ENCODE measurements at places on chromosomes 5 and 9.

DNA sequence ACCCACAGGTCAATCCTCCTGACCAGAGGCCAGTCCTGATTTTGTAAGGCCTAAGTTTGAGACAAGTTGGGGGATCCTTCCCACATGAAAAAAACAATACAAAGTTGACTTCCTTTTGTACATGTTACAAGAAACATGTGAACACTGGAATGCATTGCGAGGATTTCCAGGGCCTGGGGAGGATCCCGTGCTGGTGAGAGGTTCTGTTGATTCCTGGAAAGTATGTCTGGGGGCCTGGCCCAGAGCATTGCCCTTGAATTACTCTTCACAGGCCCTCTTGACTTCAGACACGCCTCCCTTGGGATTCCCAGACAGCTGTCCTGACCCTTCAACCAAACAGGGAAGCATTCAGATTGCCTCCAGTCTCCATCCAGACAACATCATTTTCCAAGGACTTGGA lies 234.2 kb upstream of the IRX2 start:
- no peak for DNase-seq

- no peak for DNase-seq
Measured at GRCh38 chr9:69571032-69571431, 101.1 kb downstream of the APBA1 start.

DNA sequence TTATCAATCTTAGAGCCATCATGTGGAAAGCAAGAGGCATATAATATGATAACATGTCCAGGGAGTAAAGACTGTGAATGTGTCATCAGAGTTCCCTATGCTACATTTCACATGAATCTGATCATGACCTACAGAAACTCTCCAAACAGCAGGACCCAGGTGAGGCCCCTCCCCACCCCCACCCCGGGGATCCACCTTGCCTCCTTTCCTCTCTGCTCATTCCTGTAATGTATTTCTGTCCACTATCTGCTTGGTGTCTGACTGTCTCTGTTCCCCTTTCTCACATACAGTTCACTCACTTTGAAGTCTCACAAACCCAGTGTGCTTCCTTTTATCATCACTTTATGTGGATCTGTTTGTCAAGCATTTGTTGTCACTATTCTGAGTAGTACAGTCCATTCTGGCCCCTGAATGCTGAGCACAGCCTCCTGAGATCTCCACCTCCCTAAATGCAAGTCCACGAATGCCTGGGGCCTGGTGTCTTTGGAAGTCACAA lies 76.4 kb upstream of the SMARCA2 start:
- DNase-seq: no peak

DNA sequence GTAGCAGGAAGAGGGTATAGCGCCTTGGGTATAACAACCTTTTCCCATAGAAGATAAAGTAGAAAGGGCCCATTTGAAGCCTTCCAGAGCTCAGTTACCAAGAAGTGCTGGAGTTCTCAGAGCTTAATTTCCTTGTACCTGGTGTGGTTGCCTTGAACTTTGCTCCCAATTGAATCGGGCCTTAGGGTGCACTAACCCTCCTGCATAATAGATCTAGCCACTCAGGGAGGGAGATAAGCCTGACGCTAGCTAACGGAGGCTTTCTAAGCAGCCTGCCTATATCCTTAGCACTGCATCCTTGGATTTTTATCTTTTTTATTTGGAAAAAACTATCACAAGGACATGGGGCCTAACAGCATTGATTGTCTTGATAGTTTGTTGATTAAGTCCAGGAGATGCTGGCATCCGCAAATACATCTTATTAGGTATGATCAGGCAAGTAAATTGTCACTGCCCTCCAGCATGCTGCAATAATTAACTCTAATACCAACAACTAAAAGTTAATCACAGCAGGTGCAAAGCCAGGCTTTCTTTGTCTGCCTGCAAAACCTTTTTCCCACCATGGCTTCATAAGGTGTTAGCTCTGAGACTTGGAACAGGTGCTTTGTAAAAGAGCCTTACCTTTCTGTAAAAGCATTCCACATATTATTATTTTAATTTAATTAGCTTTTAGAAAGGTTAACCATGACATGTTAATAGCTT lies 199.4 kb downstream of the SREK1 start:
- DNase-seq: no peak

GRCh38 chr9:95125652-95126051 lies 191.9 kb downstream of the FANCC start:
- DNase-seq: no peak

DNA sequence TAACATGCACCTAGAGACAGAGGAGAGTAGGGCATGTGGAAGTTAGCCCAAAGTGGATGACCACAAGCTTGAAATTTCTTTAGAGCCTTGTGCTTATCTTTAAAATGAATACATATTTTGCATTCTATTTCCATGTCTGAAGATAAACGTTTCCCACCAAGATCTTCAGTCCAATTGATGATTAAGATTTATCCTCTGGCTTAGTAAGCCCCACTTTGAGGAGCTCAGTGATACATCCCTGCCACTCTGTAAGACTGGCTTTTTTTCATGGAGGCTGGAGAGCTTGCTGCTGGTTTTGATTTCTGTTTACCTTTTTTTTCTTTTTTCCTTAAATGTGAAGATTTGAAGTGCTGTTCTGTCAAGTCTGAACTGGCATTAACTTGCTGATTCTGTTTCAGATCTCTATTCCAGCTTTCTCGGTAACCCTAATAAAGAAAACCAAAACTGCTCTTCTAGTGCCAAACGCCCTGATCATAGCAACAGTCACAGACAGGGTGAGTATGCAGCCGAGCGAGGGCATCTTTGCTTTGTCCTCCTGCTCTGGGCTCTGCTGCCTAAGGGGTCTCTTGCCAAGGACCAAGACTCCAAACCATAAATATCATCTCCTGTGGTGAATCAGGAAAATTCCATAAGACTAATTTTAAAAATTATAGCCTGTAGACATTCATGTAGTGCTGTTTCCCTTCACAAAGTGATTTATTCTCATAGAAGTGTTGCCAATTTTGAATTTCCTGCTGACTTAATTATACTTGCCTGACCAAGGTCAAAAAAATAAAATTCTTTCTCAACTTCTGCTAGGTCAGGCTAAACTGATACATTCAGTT lies 54.3 kb downstream of the GRAMD2B start:
- peak; percentile 42 for DNase-seq

GRCh38 chr9:34380511-34381315 lies 4.0 kb upstream of the MYORG start:
- peak; percentile 68 for DNase-seq

DNA sequence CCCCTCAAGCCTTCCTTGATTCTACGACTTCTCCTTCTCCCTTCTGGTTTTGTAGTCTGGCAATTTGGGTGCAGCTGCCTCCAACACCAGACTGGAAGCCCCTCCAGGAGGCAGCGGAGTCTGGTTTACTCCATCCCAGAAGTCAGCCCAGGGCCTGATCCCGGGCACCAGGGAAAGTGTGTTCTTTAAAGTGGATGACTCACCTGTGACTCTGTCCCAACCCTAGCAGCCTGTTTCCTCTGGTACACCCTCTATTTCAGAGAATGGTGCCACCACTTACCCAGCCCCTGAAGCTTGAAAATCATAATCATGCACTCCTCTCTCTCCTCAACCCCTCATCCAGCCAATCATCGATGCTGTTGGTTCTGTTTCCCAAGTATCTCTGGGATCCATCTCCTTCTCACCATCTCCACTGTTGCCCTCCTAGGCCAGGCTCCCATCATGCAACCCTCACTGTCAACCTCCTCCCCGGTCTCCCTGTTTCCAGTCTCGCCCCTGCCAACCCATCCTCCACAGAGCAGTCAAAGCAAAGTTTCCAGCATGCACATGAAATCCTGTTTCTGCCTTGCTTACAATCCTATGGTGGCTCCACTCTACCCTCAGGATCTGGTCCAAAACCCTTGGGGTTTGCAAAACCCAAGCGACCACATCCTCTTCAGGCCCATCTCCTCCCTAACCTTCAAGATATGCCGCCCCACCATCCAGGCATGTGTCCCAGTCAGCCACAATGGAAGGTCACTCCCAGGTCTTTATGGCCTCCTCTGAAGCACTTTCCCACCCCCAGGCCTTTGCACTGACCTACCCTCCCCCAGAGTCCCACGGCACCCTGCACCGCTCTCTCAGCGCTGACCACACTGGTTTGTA lies 10.5 kb downstream of the LHX6 start:
- no peak for DNase-seq

DNA sequence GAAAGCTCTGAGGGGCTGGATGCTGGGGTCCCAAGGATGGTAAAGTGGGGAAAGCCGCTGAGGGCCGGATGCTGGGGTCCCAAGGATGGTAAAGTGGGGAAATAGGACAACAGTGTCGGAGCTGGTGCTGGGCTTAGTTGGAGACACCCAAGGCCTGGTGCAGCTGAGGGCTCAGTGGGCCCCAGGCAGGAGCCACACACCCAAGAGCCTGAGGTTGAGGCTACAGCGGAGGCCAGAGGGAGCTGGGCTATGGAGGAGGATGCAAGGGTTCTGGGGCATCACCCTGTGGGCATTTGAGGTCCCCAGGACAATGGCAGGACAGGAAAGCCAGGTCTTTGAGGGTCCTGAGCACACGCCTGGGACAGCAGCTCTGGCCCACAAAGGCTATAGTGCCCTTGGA lies 19.1 kb upstream of the SLC9A3 start:
- DNase-seq: no peak

DNA sequence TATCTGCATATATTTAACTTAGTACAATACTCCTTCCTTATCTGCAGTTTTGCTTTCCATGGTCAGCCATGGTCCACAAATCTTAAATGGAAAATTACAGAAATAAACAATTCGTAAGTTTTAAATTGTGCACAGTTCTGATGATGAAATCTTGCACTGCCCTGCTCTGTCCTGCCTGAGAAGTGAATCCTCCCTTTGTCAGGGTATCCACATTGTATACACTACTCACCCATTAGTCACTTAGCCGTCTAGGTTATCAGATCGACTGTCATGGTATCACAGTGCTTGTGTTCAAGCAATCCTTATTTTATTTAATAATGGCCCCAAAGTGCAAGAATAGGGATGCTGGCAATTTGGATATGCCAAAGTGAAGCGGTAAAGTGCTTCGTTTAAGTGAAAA lies 8.3 kb upstream of the YTHDC2 start:
- no peak for DNase-seq

DNA sequence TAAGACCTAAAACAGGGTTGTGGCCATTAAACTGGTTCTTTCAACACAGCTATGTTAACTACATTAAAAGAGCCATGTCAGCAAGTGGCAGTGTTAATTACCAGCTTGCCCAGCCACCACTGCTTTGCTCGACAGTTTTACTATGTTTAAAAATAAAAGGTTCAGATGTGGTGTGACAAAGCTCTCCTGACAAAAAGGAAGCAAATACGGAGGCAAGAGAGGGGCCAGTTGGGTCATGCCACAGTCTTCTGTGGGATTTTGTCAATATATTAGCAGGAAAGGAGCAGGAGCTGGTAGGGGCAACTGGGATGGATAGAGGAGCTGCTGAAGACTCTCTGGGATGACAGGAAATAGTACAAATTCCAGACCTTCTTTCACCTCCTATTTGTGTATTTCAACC lies 113.5 kb upstream of the PCA3 start:
- peak; percentile 25 for DNase-seq

DNA sequence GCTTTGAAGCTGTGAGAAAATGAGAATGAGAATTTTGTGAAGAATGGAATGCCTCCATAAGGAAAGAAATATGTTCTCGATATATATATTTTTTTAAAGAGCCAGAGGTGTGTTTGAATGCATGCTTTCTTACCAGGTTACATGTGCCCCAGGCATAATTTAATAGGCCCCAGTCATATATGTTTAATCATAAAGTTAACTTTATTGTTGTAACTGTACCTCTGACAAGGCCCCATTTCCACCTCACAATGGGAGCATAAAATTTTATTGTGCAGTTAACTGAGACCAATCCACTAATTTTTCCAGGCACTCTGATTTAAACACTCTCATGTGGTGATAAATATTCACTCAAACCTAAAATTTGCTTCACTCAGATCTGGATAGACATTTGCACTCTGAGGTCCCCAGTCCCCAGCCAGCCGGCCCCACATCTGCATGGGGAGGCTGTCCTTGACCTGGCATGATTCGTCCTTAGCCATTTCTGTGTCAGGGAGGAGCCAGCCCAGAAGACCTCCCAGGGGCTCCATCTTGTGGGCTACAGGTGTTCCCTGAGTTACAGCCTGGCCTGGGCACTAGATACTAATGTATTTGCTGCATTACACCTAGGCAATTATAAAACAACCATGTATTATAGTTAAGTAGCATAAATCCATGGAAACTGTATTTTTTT lies 245.8 kb downstream of the MTRR start:
- no peak for DNase-seq

- no peak for DNase-seq
Measured at GRCh38 chr9:136057236-136058081, 37.6 kb downstream of the NACC2 start.

DNA sequence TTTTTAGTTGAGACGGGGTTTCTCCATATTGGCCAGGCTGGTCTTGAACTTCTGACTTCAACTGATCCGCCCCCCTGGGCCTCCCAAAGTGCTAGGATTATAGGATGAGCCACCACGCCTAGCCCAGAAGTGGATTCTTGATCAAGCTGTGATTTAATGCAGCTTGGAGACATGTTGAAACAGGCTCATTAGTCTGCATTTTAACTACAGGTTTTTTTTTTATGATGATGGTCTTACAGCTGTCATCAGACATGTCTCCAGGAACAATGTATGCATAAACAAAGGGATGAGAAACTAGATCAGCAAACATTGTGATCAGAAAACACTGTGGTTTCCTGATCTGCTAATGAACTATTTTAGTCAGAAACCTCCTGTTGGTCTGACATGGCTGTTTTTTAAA lies 30.0 kb upstream of the PLPP1 start:
- DNase-seq: peak; percentile 29

- no peak for DNase-seq
Measured at GRCh38 chr5:33785571-33785970, 106.2 kb downstream of the ADAMTS12 start.

- DNase-seq: no peak
Measured at GRCh38 chr5:105230516-105231157, 1668.0 kb upstream of the NUDT12 start.

DNA sequence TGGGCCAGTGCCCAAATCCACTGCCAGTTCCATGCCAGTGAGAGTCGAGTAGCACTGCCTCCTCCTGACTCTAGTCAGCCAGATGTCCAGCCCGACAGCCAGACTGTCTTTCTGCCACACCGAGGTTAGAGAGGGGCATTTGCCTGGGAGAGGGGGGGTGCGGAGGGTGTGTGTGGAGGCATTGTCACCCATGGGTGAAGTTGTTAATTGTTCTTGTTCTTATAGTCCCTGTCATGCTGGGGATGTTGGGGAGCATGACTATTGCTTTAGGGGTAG lies 1.1 kb downstream of the RGP1 start:
- DNase-seq: no peak

GRCh38 chr9:119175581-119175980 lies 193.7 kb downstream of the BRINP1 start:
- DNase-seq: no peak

DNA sequence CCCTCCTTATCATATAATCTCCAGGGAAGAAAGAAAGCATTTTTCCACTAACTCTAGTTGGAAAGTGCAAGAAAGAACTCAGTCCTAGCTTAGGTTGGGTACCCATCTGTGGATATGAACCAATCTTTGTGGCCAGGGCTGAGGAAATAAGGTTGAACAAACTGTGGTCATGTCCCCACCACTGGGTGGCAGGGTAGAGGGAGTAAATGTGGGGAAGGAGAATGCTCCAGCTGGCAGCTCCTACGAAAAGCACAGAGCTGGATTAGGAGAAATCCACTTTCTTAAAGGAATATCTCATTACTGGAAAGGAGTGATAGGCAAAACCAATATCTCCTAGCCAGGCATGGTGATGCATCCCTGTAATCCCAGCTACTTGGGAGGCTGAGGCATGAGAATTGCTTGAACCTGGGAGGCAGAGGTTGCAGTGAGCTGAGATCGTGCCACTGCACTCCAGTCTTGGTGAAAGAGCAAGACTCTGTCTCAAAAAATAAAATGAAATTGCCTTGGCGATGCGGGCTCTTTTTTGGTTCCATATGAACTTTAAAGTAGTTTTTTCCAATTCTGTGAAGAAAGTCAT lies 175.1 kb downstream of the CCDC192 start:
- DNase-seq: peak; percentile 39
